ENCODE measurements at places on chromosomes 3 and 15.

- DNase-seq = no peak
Measured at GRCh38 chr3:40086890-40087883, 222.3 kb upstream of the EIF1B start.

GRCh38 chr3:194176274-194176991 is 40.5 kb downstream of the HES1 start:
- no peak for DNase-seq

DNA sequence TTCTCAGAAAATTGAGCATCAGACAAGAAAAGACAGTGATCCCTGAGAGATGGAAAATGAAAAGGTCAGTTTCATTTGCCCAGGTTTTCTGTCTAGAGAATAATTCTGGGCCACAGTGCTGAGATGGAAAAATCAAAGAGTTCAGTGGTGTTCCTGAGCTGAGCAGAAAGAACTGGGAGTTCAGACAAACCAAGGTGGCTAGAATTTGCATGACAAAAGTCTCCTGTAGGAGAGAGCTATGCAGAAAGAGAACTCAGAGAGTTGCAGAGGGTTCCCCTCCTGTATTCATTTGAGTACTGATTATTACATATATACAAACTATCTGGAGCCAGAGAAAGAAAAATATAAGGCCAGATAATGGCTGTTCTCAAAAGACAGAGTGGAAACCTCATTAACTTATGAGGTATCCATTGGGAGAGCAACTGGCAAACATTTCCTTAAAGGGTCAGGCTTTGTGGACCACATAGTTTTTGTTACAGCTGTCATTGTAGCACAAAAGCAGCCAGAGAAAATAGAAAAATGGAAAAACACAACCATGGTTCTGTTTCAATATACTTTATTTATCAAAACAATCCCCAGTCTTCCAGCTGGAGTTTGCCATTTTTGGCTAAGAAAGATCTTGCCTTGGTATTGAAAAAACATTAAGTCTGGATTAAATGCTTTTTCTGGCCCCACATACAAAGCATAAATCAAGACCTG is 1004.1 kb downstream of the TBL1XR1 start:
- no peak for DNase-seq

DNA sequence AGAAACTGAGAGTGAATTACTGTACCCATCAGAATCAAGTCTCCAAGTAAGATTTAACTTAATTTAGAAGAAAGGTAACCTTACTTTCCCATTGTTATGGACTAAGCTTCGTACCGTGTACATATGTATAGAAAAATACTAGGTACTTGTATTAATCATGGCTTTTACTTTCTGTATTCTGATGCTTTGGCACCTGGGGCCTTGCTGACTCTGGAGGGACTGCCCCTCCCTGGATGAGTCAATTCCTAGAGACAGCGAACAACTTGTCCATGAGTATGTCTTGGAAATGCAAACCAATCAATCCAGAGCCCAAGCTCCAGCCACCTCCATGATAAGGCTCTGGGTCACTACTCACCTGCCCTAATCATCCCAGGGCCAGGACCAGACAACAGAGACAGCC is 50.0 kb upstream of the DGKG start:
- no peak for DNase-seq

DNA sequence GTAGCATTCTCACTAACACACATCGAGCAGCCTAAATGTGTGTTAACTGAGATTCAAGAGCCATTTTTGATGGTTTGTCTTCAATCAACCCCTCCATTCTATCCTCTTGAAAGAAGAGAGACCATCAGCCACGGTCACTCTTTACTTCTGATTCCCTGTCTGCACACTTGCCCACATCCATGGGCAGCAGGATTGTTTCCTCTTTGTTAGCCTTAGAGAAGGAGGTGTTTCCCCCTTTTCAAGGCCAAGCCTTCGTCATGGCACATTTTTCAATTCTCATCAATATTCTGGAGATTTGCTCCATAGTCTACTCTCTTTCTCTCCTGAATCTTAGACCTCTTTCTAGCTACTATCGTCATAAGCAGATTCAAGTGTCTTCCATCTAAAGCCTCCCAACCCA is 522.4 kb upstream of the NAALADL2 start:
- no peak for DNase-seq

DNA sequence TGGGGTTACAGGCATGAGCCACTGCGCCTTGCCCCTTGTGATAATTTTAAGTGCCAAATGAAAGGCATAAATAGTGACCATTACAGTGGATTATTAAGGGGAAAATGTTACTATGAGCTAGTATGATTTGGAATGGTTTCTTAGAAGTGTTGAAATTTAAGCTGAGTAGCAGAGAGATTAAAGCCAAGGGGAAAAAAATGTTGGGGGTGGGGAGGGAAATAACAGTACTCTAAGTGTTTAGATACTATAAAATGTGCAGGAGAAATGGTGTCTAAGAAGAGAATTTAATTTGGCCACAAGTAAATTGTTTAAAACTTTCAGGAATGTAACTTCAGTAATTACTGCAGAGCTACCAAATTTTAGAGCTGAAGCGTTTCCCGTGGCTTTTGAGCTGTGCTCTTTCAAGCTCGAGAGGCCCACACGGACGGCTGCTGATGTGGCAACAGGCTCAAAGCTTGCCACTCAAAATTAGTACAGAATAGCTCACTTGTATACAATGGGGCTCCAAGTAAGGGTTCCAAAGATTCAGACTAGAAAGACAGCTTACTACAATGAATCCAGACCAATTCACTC is 23.9 kb upstream of the SLC12A8 start:
- DNase-seq = no peak

DNA sequence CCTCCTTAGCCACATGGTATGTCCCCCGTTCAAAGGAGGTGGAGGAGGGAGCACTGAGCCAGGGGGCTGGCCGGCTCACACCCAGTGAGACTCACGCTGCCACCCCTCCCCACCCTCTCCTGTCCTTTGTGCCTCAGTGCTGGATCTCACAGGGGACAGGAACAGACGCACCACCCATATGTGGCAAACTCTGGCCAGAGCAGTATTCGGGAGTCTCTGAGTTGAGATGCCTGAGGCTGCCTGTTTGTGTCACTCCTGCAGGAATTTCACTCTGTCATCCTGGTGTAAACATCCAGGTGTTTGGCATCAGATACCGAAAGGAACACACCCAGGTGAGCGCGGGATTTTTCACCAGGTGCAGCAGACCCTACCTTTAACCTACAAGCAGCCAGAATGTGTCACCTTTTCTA is 25.7 kb downstream of the RGMA start:
- DNase-seq = no peak

- no peak for DNase-seq
Measured at GRCh38 chr3:60086811-60087210, 1037.0 kb upstream of the CFAP20DC start.

DNA sequence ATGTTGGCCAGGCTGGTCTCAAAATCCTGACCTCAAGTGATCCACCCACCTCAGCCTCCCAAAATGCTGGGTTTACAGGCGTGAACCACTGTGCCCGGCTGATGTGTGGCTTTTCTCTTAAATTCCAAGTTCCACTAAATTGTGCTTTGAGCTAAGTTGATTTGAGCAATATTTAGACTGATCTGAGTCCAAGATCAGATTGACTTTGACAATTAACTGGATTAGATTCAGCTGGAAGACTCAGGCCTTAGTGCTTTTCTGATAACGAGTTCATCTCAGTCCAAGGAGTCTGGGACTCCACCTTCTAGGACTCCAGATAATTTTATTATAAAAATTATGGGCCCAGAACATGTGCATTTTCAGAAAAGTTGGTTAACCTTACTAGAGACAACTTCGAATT is 94.4 kb upstream of the FAM174B start:
- DNase-seq = no peak

GRCh38 chr15:48352474-48353072 is 21.3 kb downstream of the DUT start:
- DNase-seq = no peak

DNA sequence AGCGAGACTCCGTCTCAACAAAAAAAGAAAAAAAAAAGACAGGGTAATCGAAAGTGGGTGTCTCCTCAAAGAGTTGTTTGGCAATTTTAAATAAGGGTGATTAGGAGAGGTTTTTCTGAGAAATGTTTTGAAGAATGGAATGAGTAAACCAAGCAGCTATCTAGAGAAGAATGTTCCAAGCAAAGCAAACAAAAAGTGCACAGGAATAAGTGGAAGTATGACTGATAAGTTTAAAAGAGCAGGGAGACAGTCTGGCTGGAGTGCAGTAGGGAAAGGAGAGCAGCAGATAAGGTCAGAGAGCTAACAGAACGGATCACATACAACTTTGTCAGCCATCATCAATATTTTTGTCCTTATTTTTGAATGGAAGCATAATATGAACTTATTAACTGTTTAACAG is 853.5 kb downstream of the TUSC7 start:
- no peak for DNase-seq

DNA sequence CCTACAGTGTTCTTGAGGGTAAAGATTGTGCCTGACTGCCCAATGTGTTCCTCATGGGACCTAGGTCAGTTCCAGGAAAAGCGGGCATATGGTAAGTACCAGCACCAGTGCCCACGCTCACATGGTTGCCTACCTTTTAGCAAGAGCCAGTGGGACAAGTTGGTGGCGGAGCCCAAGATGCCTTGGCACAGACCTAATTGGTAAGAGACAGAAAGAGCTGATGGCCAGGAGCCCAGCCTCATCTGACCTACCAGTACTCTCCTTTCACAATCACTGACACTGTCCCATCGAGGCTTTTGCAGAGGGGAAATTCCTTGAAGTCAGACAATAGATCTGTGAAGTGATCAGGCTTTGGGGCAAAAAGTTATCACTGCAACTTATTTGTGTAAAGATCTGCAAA is 98.4 kb upstream of the BCL6 start:
- DNase-seq = no peak

DNA sequence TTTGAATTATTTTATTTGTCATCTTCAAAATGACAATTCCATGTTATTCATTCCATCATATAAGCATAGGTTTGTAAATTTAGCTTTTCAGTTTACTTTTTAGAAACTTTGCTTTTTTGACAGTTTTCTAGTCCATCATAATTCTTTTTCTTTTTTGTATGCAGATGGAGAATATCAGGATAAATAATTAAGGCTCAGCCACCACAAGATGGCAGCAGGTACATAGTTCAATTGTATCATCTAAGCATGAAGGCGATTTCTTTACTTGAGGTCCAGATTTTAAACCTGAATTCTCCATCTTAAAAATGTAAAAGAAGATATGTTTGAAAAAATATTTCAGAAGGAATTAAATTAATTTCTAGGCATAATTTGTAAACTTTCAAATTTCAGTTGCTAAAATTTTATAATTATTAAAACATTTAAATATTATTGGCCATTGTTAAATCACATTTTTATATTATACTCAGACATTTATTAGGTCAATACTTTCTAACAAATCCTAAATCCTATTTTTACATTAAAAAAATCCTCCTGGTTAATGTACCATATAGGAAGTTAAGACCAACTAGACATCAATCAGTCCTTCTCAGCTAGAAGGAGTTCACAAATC is 15.1 kb downstream of the PLSCR5 start:
- no peak for DNase-seq

DNA sequence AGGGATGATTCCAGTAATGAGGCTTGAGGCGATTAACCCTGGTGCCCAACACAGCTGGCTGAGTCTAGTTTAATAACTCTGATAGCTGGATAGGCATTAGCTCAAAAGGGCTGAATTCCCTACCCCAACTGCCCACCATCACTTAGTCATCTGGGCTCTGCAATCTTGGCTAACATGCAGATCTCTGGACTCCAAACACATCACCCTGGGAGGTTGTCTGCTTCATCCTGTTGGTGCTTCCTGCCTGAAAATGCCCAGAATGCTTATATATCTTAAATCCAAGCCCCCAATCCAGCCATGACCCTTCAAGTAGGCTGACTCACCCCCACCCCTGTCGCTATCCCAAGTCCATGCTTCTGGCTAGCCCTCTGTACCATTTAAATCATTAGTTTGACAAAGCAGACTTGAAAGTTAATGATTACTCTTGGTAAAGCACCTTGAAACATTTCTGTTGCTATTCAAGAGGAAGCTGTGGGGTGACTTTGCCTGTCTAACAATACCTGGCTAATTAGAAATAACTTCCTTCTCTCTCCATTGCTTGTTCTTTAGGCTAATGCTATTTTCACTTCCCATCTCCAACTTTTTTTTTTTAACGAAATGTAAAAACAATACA is 107.0 kb upstream of the RORA start:
- no peak for DNase-seq

GRCh38 chr3:154542837-154543236 is 112.8 kb upstream of the GPR149 start:
- no peak for DNase-seq

- DNase-seq = no peak
Measured at GRCh38 chr15:89822026-89822425, 7.4 kb upstream of the ANPEP start.

GRCh38 chr3:43790060-43790459 is 99.3 kb downstream of the ABHD5 start:
- DNase-seq = no peak

- no peak for DNase-seq
Measured at GRCh38 chr3:193194371-193194770, 46.7 kb upstream of the PLAAT1 start.

- DNase-seq = no peak
Measured at GRCh38 chr3:7506606-7507180, 645.8 kb downstream of the GRM7 start.

GRCh38 chr3:69439643-69440270 is 53.9 kb upstream of the FRMD4B start:
- DNase-seq = no peak

DNA sequence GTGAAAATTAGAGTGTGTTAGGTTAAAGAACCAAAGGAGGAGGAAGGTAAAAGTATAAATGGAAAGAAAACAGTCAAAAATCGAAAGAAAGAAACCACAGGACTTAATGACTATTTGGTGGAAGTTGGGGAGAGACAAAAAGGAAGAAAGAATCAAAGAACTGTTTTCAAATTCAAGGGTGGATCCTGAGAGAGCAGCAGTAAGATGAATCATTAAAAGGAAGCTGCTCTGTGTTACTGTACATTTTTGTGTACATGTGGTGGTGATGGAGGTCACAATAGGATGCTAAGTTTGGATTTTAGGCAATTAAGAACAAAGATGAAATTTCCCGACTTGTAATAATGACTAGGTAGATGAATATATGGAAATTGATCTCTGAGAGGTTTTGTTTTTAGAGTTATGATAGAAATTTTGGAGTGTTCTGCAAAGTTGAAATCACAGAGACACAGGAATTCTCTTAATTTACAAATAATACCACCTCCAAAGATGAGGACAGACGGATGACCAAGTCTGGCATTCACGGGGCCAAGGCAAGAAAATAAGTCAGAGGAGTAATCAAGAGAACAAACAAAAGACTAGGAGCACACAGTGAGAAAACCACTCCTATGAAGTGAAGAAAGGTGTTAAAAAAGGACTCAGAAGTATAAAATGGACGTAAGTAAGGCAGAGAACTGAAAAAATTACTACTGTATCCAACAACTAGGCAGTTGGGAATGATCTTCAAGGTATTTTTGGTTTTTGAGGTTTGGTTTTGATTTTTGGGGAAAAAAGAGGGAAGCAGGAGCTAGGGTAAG is 7.1 kb downstream of the DHX36 start:
- DNase-seq = no peak

DNA sequence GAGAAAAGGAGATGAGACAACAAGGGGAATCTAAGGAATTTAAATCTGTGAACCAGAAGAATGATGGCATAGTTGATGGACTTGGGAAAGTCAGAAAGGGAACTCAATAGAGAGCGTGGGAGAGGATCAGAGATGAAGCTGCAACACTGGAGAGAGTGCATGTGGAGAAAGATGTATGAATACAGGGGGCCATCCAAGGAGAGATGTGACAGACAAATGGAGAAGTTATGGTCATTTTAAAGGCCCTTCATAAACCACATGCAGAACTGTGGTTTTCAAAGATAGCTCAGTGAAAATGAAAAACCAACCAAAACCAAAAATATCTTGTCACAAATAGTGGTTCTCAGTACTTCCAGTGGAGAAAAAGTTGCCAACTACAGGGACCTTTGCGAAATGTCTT is 265.2 kb downstream of the SUCLG2 start:
- DNase-seq = no peak

Data from stimulated activated CD8-positive, alpha-beta memory T cell treated with anti-CD3 and anti-CD28 coated beads, Interleukin-15, amount 100 ng/mL, for 4 hours (primary cell).